ENCODE measurements at places on chromosomes 11 and 22. TPM values are rescaled to one million over a fixed set of nuclear protein-coding genes. Genes with fewer than 3 reads are reported as not detected.

DNA sequence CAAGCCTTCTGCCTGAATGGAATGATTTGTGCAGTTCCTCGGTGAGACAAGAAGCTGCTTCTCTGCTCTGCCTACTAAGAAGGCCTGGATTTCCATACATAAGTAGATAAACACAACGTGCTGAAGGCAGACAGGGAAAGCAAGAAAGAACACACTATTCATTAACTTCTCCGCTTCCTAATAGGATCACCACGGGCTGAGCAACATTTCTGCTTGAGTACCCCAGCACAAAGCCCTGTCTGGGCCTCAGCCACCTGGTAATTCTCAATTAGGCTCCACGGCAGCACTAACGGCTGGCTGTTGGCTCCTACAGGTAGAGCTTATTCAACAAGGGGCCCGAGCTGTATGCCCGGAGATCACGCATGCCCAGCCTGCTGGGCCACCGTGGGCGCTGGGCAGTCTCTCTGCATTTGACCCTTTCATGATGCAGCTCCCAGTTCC, 1156.6 kb downstream of the TBC1D22A start:
- no peak for DNase-seq

GRCh38 chr11:39011797-39012196, 2413.8 kb upstream of the RAG2 start:
- no peak for DNase-seq

- no peak for DNase-seq
Observed at GRCh38 chr11:2325719-2326118, 23.9 kb downstream of the TSPAN32 start.

DNA sequence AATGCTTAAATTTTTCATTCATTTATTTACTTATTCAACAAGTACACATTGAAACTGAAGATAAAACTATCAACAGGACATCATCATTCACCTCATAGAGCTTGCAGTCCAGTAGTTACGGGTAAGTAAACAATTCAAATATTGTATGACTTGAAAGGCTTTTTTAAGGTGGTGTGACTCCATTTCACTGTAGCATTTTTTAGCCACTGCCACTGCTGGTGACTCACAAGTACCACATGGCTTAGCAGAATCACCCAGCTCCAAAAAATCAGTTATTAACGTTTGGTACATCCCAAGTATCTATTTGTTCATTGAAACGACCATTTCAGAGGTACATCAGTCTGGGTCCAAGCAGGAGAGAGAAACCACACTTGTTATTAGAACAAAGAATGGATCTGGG, 427.9 kb upstream of the DDI1 start:
- DNase-seq, result no peak

Gene IL17REL
- under 0.01 TPM for total RNA-seq

Gene DRICH1
- 0.33 TPM for total RNA-seq

Gene KLHDC7B
- total RNA-seq, result 0.08 TPM

GRCh38 chr11:94132152-94132558, 3.5 kb downstream of the PANX1 start:
- no peak for DNase-seq

- peak; percentile 3 for DNase-seq
Observed at GRCh38 chr11:134749040-134749839, 337.2 kb upstream of the B3GAT1 start.

DNA sequence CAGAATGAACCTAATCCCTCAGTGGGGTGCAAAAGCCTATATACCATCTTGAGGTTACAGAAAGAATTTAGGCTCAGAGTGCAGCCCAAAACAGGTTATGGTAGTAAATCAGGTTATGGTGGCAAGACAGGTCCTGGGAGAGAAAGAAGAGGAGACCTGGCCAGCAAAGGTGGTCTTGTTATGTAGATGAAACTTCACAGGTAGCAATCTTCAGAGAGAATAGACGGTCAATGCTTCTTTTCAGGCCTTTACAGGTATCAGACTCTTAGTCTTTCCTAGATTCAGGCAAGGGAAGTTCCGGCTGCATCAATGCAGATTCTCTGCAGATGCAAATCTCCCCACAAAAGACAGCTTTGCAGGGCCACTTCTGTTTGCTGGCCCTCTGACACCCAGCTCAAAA, 45.8 kb upstream of the SORL1 start:
- DNase-seq, result no peak

GRCh38 chr11:123519055-123519796, 89.2 kb downstream of the GRAMD1B start:
- DNase-seq, result no peak

- DNase-seq, result no peak
Observed at GRCh38 chr22:36432592-36433317, 45.0 kb upstream of the MYH9 start.

- no peak for DNase-seq
Observed at GRCh38 chr11:109970516-109971183, 122.5 kb upstream of the ZC3H12C start.

DNA sequence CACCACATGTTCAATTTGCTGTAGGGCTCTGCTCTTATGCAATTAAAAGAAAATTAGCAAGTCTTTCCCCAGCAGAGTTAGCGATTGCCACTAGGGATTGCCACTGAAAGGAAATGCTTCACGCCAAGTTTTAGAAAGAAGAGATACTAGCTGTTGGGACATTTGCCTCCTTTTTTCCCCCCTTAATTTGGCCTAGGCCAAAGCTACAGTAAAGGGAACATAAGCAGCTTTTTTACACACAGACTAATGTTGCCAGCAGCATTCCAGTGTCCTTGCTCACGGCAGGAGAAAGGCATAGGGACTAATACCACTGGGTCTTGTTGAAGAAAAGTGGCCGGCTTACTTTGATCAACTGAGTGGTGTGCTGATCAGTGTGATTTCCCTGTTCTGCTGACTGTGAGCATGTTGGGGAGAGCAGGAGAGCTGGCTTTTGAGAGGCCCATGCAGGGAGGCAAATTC, 71.2 kb downstream of the PHF21A start:
- DNase-seq, result no peak

Gene RFPL2
- 0.98 TPM for total RNA-seq

DNA sequence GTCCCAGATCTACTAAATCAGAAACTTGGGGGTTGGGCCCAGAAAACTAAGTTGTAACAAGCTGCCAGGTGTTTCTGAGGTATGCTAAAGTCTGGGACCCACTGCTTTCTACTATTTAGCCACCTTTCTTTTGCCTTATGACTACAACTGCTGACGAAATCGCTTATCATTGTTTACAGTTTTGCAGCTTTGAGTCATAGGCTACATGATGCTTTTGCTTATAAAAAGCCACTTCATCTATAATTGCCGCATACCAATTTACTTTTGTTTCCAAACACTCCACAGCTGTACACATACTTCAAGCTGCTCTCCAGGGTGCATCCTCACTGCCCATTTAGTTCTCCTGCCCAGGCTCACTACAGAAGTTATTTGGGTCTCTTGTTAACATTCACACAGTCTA, 144.7 kb downstream of the ENTHD1 start:
- DNase-seq, result no peak

DNA sequence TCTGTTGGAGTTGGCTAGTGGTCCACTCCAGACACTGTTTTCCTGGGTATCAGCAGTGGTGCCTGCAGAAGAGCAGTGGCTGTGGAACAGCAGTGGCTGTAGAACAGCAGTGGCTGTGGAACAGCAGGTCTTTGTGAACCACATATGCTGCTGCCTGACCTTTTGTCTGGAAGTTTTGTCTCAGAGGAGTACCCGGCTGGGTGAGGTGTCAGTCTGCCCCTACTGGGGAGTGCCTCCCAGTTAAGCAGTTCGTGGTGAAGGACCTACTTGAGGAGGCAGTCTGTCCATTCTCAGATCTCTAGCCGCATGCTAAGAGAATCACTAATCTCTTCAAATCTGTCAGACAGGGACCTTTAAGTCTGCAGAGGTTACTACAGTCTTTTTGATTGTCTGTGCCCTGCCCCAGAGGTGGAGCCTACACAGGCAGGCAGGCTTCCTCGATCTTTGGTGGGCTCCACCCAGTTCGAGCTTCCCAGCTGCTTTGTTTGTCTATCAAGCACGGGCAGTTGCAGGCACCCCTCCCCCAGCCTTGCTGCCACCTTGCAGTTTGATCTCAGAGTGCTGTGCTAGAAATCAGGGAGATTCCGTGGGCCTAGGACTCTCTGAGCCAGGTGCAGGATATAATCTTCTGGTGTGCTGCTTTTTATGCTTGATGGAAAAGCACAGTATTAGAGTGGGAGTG, 89.1 kb upstream of the TRIM48 start:
- peak; percentile 17 for DNase-seq

- DNase-seq, result no peak
Observed at GRCh38 chr11:116230438-116230837, 542.3 kb downstream of the BUD13 start.

DNA sequence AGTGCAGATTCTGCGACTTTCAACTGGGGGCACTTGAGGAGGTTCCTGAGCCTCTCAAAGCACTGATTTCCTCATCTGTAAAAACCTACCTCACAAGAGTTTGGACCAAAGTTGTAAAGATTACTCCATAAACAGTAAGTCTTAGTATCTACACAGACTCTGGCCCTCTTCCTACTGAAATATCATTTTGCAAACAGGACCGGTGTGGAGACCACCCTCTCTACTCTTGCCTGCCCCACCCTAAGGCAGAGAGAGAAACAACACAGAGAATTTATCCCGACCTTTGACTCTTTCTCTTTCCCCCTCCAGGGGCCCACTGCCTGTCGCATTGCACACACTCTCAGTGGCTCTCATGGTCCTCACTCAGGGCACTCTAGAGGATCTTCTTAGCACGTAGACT, 117.9 kb upstream of the LDLRAD3 start:
- DNase-seq, result no peak

Gene CCDC81
- 1.1 TPM for total RNA-seq

DNA sequence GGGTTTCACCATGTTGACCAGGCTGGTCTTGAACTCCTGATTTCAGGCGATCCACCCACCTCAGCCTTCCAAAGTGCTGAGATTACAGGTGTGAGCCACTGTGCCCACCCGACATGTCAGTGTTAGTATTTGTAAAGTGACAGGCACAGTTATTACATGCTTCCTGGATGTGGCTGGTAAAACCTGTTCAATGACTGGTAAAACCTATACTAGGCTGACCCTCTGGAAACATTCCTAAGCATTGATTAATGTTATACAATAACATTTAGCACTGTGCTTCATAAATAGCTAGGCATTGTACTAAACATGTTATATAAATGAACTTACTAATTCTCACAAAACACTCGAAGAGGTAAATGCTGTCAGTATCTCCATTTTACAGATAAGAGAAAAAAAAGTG, 20.9 kb upstream of the JHY start:
- DNase-seq, result no peak

GRCh38 chr11:118635237-118635591, 27.8 kb downstream of the PHLDB1 start:
- DNase-seq, result no peak

- peak; percentile 16 for DNase-seq
Observed at GRCh38 chr22:20656902-20657836, 116.7 kb upstream of the SERPIND1 start.

DNA sequence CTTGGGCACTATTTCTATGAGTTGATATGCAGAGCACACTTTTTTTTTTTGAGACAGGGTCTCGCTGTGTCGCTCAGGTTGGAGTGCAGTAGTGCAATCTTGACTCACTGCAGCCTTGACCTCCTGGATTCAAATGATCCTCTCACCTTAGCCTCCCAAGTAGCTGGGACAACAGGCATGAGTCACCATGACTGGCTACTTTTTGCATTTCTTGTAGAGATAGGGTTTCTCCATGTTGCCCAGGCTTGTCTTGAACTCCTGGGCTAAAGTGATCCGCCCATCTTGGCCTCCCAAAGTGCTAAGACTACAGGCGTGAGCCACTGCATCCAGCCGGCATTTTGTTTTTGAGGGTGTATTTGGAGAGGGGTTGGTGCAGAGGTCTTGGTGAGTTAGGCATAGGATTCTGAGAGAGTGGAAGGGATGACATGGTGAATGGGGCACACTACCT, 29.9 kb upstream of the MTCH2 start:
- DNase-seq, result no peak

Gene C22orf31
- 0.14 TPM for total RNA-seq

- DNase-seq, result peak; percentile 27
Observed at GRCh38 chr22:48760481-48761390, 1066.9 kb downstream of the BRD1 start.

GRCh38 chr22:38921120-38921519, 36.3 kb upstream of the APOBEC3A start:
- DNase-seq, result no peak

DNA sequence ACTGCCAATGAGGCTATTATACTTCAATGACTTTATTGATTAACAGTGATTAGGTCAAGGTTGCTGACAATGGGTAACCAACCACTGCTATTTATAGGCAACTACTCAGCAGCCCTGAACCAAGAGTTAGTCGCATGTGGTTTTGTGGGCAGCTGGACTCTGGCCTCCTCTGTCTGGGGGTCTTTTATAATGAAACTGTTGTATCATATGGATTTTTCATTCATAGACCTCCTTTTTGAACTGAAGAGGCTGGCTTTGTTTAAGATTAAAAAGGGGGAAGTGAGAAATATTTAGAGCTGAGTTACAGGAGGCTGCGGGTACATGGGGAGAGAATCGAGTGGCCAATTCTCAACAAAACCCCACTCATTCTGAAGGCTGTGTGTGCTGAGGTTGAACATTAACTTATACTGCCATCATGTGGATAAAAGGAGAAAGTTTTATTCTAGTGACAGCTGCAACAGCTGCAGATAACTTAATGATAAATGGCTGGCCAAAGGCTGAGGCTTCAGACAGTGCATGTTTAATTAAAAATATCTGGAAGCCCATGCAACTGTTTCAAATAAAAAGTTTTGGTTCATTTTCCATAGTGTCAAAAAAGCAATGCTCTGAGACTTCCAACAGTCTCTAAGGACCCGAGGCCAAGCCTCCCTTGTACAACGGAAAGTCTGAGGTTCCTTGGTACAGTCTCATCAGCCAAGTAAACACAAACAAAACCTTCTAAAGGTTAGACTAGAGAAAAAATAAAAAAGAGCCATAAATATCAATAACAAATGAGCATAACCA, 682.6 kb downstream of the KCNA4 start:
- DNase-seq, result no peak

Gene ASCL2
- 0.17 TPM for total RNA-seq

GRCh38 chr11:121936370-121936769, 179.6 kb downstream of the BLID start:
- no peak for DNase-seq

Gene KDM4E
- total RNA-seq, result not detected

Gene CHRNA10
- total RNA-seq, result 1.7 TPM

Gene OR5P2
- total RNA-seq, result not detected

Gene PPM1F
- 11.4 TPM for total RNA-seq

Gene DDTL
- total RNA-seq, result 6.3 TPM

- no peak for DNase-seq
Observed at GRCh38 chr22:22371031-22371541, 126.5 kb downstream of the VPREB1 start.

Gene C1QTNF5
- total RNA-seq, result 2.2 TPM

Measured in liver (tissue), 10 donors.